Neural progenitor cell (in vitro differentiated cells): ENCODE measurements at places on chromosomes 5 and 9.

DNA sequence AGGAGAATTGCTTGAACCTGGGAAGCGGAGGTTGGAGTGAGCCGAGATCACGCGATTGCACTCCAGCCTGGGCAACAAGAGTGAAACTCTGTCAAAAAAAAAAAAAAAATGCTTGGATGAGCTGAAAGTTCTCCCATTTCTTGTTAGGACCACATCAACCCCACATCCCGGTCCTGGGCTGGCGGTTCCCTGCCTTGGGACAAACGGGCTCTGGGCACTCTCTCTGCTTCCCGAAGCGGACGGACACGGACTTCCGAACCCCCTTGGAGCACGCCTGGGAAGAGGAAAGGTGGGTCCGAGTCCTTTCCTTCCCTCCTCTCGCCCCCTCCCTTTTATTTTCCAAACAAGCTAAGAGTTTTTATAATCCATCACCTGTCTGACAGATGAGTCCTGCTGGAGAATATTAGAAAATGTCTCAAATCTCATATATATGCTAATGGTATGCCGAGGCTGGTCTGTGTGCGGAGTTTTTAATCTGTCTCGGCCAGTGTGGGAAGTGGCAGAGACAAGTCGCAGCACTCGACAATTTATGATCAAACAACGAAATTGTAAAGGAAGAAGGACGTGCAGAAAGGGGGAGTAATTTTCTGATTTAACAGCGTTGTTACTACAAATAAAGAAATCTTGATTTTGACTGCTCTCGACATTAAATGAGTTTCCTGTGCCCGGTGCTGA is 257.9 kb upstream of the IRX4 start:
- DNase-seq = no peak

GRCh38 chr5:163915481-163915961 is 410.1 kb downstream of the MAT2B start:
- DNase-seq = peak; percentile 8

- no peak for DNase-seq
Measured at GRCh38 chr5:126809916-126810315, 33.0 kb downstream of the LMNB1 start.

GRCh38 chr9:19133549-19134345 is 6.5 kb upstream of the PLIN2 start:
- no peak for DNase-seq

GRCh38 chr5:118548761-118549720 is 439.3 kb downstream of the DTWD2 start:
- DNase-seq = peak; percentile 45

- peak; percentile 68 for DNase-seq
Measured at GRCh38 chr9:114229295-114229694, 74.0 kb downstream of the COL27A1 start.

DNA sequence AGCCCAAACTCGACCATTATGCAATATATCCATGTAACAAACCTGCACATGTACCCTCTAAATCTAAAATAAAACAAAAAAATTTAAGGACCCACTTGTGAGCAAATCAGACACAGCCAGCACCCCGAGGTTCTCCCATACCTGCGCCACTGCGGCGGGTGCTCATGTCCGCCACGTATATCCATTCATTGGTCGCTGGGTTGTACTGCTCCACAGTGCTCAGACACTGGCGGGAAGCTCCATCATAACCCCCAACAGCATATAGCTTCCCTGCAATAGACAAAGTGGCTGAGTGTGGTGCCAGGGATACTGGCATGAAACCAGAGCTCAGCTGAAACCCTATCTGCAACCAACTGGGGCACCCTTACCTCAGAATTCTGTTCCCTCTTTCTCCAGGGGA is 102.0 kb downstream of the KLHL3 start:
- no peak for DNase-seq

- DNase-seq = no peak
Measured at GRCh38 chr5:119486-120097, 27.6 kb downstream of the PLEKHG4B start.

DNA sequence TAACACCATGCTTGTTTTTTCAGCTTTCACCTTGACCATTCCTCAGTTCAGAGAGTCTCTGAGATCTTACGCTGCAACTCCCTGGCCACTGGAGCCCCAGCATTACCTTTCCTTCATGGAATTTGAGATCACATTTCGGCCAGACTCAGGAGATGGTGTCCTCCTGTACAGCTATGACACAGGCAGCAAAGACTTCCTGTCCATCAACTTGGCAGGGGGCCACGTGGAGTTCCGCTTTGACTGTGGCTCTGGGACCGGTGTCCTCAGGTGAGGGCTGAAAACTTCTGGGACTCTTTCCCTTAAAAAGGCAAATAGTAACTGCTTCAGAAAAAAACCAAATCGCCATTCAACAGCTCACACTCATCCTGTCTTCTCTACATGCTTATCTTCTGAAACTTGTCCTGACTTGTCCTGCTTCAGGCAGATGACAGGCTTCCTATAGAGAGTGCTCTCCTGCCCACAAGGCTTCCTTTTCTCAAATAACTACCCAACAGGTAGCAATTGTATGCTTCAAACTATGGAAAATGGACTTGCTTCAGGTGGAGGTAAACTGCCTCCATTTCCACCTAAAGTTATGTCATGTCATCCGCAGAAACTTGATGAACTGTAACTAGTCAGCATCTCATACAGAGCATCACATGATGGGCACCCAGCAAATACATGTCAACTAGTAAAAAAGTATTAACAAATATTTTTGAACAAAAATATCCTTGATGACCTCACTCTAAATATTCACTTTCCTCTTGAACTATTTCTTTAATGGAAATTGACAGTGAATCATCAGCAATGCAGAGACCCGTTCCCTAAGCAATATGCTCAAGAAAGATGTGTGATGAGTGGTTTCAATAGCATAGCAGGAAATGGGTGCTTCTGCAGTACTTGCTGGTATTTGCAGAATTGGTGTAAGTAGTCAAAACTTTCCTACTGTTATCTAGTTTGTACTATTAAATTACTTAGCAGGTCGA is 129.2 kb downstream of the LIFR start:
- DNase-seq = no peak

DNA sequence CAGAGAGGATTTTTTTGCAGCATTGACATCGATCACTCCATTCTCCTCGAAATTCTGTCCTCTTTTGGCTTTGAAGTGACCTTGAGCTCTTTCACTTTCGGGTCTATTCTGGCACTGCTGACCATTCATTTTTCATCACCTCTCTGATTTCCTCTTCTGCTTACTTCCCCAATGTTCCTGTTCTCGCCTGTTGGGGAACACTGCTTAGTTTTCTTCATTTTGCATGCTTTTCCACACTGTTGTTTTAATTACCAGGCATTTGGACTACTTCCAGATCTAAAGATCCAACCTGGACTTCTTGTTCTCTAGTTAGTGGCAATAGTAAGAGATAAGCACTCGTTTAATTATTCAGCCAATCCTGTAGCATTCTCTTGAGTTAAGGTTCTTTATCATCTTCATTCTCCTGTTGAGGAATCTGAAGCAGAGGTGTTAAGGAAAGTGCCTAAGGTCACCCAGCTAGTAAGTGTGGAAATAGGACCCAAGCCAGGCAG is 53.4 kb downstream of the MAN2A1 start:
- no peak for DNase-seq

DNA sequence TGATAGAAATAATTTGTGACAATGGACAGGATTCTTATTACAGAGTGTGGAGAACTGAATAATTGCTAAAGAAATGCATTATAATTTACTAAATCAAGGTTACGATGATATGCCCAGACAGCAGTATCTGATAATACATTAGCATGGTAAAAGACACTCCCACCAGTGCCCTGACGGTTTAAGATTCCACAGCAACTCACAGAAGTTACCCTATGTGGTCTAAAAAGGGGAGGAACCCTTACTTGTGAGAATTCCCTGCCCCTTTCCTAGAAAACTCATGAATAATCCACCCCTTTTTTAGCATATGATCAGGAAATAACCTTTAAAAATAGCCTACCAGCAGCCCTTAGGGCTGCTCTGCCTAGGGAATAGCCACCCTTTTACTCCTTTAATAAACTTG is 244.7 kb upstream of the SLC24A2 start:
- DNase-seq = no peak

DNA sequence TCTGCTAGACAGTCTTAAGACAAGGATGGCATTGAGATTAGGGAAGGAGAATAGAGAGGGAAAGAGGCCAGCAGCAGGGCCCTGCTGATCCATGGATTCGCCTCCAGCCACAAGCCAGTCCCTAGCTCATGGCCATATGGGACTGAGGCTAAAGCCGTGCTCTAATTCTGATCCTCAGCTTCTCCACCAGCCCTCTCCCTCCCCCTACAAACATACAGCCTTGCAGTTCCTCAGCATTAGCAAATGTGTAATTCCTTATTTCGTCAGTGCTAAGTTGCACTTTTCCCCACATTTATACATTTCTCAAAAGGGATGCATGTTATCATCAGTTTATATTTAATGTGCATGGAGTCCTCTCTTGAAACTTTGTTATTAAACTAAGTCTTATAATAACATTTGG is 34.8 kb downstream of the ZNF462 start:
- no peak for DNase-seq

- peak; percentile 4 for DNase-seq
Measured at GRCh38 chr5:154967421-154968024, 26.6 kb downstream of the MRPL22 start.

DNA sequence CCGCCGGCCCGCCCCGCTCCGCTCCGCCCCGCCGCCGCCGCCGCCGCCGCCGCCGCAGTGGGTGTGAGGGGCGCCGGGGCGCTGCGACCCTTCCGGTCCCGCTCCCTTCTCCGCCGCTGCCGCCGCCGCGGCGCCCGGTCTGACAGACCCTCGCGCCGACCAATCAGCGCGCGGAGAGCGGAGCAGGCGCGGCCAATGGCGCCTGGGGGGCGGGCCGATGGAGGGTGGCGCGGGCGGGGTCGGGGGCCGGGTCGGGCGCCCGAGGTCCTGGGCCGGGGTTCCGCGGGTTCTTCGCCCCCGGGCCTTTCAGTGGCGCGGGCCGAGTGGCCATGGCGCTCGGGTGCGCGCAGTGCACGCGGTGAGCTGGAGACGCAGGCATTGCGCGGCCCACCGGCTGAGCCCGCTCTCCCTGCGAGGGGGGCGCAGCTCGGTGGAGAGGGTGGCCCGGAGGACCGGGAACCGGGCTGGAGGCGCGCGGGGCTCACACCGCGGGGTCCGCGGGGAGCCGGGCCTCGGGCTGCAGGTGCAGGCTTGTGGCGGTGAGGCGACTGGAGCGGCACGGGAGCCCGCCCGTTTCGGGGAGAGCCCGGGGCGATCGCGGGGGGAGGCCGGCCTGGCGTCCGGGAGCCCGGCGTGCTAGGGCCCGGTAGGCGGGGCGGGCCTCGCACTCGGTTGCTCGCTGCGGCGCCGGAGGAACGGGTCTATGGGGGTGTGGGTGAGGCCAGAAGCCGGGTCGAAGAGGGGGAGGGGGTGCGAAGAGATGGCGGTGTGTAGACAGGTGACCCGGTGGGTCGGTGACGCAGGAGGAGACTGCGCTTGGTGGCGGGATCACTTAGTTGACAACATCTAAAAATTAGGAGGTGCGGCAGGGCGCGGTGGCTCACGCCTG is at the start of gene MAPK9:
Gene MAPK9, minus strand, starts transcription at position 141 of the 889 bp plus-strand sequence. CDS start 11,522 bp downstream, outside the sequence.
- peak; percentile 97 for DNase-seq

GRCh38 chr5:109225716-109226625 is 183.8 kb downstream of the PJA2 start:
- DNase-seq = no peak

DNA sequence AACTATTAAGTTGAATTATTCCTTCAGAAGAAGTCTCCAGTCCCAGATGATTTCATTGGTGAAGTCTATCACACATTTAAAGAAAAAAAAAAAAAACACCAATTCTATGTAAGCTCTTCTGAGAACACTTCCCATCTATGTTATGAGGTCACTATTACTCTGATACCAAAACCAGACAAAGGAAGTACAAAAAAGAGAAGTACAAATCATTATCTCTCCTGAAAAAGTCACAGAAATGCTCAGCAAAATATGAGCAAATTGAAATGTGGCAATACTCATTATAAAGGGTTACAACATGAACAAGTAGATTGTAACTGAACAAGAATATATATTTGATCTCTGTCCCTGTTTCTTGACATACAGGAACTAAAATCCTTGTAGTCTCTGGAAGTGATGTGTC is 280.4 kb downstream of the TLE1 start:
- no peak for DNase-seq

DNA sequence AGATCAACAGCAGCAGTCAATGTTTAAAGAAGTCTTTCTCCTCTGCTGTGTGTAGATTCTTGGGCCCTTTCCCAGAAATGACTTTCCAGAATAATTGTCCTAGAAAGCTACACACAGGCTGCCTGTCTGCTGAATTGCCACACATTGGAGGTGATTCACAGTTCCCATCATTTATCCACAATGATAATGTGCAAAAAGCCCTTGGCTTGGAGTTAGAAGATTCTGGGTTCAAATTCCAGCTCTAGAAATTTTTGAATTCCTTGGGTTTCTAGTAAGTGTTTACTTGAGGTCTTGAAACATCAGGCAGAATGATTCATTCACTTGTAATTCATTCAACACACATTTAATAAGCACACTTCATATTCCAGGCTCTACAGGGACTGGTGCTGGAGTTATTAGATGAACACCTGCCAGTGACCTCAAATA is 28.6 kb upstream of the EPB41L4B start:
- no peak for DNase-seq

- DNase-seq = no peak
Measured at GRCh38 chr9:114754581-114754980, 51.3 kb downstream of the TNFSF15 start.

GRCh38 chr9:112328545-112328944 is 4.9 kb downstream of the PTBP3 start:
- no peak for DNase-seq

- no peak for DNase-seq
Measured at GRCh38 chr5:41334221-41334620, 120.9 kb upstream of the C6 start.

DNA sequence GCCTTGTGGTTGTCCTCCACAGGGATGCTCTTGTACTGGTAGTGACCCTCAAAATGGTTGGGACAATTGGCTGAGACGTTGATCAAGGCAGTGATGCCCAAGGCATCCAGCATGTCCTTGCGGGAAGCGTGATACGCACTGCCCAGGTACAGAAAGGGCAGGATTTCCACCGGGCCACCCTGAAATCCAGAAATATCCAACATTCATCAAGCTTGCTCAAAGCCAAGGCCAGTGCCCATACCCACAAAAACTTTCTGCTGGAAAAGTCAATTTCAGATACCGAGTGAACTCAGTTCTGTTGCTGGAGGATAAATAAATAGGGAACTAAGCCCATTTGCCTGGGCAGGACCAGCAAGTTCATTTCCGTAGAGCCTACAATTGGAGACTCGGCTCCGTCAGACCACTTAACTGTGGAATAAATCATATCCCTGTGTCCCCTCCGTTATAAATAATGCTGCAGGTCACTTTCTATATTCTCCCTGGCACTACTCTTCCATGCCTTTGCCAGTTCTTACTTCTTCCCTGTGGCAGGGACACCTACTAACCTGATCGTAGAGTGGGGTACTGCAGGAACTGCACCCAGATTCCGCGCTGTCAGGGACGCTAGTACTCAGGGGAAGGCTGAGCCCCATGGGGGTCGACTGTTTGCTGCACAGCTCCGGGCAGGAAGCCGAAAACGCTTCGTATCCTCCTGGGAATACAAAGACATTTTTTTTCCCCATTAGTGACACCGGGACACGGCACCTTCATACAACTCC is 1.2 kb downstream of the DUSP1 start:
- peak; percentile 30 for DNase-seq
